ENCODE measurements at places on chromosomes 4 and X. TPM values are rescaled to one million over a fixed set of nuclear protein-coding genes. Genes with fewer than 3 reads are reported as not detected.

The ADGRG4 gene
- not detected for total RNA-seq

DNA sequence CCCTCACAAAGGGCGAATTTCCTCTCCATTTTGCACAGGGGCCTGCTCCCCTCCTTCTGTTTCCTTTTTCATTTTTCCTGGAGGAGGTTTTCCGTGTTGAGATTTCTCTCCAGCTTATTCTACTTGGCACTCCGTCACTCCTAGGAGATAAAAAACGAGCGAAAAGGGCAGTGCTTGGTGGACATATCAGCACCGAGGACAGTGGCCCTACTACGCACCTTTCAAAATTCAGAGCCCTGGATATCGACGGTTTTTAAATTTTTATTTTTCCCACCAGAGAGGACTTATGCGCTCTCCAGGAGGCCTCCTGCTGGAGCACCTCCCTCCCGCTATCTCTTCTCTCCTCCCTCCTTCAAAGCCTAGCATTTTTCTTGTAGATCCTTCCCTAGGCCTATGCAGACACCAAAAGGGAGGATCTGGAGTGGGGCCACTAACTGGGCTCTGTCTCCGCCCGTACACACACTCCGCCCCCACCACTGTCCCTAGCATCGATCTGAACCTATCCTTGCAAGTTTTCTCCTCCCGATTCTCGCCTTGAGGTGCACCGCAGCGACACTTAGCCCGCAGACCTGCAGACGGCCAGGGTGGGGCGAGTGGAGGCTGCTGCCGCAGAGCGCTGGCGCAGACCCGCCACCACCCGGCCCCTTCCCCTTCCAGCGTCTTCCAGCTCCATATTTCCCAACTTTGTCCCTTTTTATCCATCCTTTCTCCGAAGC lies 8.5 kb upstream of the TCEAL9 start:
- no peak for DNase-seq

- no peak for DNase-seq
Measured at GRCh38 chr4:3518941-3519340, 13.3 kb downstream of the LRPAP1 start.

- DNase-seq: no peak
Measured at GRCh38 chr4:151917145-151917734, 156.4 kb upstream of the GATB start.

DNA sequence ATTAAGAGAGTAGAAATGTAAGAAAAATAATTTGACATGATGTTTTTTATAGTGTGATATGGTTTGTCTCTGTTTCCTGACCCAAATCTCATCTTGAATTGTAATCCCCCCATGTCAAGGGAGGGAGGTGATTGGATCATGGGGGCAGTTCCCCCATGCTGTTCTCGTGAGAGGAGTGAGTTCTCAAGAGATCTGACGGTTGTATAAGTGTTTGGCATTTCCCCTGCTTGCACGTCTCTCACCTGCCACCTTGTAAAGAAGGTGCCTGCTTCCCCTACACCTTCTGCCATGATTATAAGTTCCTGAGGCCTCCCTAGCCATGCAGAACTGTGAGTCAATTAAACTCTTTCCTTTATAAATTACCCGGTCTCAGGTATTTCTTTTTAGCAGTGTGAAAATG lies 34.8 kb upstream of the EXOC1L start:
- DNase-seq: no peak

DNA sequence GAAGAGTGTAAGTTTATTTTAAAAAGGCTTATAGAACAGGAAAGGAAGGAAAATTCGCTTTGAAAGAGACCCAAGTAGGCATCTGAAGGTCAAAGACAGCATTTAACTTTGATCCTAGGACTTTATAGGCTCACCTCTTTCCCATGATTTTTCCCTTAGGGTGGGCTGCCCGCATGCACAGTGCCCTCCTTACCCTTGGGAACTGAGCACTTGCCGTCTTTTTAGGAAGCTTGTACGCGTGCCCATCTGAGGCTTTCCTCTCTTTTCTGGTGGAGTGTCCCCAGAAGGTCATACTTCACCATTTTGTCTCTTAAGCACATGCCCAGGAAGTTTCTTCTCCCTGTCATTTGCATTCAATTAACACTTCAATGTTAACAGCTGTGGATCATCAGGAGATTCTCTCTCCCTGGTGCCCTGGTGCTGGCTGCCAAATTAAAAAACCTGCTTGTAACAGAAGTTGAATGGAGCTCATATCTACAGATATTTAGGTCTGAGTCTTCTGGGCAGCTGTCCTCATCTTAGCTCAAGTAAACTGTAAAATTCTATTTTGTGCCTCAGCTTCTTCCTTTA lies 38.4 kb upstream of the IL9R start:
- DNase-seq: no peak

DNA sequence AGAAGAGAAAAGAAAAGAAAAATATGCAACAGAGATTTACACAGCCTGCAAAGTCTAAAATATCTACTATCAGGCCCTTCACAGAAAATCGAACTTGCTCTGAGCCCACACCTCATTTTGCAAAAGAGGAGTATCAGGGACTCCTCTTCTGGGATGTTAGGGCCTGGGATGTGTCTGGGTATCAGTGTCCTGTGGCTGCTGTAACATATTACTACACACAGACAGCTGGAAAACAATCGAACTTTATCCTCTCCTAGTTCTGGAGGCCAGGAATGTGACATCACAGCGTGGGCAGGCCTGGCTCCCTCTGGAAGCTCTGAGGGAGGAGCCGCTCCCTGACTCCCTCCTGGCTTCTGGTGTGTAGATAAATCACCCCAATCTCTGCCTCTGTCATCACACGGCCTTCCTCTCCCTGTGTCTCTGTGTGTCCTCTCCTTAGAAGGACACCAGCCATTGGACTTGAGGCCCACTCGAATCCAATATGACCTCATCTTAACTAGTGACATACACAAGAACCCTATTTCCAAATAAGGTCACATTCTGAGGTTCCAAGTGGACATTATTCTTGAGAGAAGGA lies 52.9 kb downstream of the PPP2R2C start:
- no peak for DNase-seq

- DNase-seq: no peak
Measured at GRCh38 chr4:61556277-61556676, 356.2 kb downstream of the ADGRL3 start.

DNA sequence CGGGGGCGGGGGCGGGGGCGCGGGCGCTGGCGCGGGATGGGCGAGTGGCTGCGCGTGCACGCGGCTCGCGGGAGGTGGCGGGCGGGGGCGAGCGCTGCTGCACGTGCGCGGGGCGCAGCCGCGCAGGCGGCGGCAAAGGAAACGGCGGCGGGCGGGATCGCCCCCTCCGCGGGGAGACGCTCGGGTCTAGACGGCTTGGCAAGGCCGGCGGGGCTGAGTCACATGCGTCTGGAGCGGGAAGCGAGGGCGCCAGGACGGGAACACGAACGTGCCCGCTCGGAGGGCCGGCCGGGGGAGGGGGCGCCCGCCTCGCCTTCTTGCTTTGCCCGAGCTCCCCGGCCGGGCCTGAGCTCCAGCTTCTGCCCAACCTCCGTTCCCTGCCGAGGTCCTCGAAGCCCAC lies 4.3 kb upstream of the HAUS7 start:
- DNase-seq: peak; percentile 9

GRCh38 chrX:152451731-152451980 lies 541 bp upstream of the GABRA3 start:
- no peak for DNase-seq

DNA sequence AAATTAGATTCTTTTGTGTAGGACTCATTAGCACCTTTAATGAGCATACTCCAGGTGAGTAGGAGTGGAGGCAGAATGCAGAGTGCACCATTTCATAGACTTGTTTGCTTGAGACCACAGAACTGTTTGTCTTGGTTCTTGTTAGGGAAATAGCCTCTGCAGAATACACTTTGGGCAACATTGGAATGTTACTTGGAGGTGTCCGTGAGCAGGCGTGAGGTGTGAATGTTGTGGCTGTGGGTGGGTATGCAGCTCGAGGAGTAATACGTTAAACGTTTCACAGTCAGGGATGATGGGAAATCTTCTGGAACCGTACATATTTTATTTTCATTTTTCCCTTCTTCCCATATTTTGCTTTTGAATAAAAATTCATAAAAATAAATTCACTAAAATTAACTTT lies 31.6 kb downstream of the PAQR3 start:
- DNase-seq: no peak

All from NCI-H460 (cell line).